ENCODE measurements at places on chromosomes 4 and X.

DNA sequence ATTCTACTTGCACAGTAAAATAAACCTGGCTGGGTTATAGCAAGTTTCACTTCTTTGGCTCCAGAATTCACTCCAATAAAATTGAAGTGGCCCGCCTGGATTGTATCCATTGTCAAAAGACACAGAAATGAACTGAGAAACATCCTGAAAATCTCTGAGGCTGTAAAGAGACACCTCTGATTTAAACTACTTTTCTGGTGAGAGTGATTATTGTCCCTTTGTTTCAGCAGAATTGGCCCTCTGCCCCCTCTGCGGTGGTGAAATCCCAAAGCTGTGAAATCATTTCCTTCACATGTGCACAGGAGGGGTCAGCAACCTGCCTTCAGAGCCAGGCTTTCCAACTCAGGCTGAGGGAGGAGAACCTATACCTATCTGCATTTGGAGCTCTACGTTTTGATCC lies 23.0 kb downstream of the GAB3 start:
- DNase-seq, result no peak

GRCh38 chr4:94574616-94575015 lies 122.9 kb downstream of the PDLIM5 start:
- no peak for DNase-seq

GRCh38 chr4:6571608-6572007 lies 3.4 kb upstream of the MAN2B2 start:
- DNase-seq, result no peak

- DNase-seq, result no peak
Observed at GRCh38 chr4:79920163-79920853, 152.7 kb downstream of the ANTXR2 start.

DNA sequence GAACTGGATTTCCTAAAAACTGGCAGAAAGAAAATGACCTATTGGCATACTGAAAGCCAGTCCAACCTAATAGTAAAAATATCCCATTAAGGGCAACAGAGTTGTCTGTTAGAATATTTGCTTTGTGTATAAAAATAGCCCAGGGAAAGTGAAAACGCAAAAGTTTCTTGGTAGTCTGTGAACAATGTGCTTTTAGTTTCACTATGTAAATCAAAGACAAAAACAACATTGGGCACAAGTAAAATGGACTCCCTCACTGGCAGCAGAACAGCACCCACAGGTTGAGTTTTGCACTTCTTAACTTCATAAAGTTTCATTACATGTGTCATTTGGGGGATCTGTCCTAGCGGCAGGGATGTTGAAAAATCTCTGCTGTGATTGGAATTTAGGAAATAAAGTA lies 4.3 kb upstream of the FGG start:
- DNase-seq, result no peak

- DNase-seq, result no peak
Observed at GRCh38 chrX:56744996-56745395, 16.0 kb downstream of the NBDY start.

DNA sequence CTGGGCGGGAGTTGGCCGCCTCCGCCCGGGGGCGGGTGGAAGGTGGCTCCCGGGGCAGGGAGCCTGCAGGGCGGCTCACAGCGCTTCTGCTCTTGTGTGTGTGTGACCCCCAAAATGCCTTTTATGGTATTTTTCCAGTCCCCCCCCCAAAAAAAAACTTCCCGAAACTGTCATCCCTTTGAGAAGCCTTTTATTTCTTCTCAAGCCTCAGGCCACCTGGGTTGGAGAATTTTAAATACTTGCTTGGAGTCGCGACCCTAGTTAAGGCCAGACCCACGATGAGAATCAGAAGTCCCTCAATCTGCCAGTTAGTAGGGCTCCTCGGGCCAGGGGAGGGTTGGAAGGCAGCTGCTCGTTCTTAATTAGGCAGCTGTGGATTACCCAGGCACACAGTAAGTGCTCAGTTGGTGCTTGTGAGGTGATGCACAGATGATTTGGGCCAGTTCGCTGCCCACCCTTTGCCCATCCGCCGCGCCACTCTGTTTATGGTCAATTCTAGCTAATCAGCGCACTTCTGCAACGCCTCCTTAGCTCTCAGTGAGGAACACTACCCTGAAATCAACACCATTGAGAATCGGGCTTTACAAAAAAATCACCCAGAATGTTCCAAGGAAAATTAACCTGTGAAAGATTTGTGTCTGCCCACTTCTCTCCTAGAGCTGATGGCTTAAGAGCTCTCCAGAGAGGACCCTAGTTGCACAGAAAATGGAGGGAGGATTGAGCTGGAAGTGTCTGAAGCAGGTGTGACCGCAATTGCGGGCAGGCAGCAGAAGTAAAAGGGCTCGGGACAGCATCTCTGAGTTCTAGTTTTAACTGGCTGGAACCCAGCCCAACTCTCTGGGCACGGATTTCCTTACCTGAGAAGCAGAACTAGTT lies 648 bp upstream of the SCD5 start:
- no peak for DNase-seq

- no peak for DNase-seq
Observed at GRCh38 chr4:103478734-103479133, 241.1 kb downstream of the TACR3 start.

DNA sequence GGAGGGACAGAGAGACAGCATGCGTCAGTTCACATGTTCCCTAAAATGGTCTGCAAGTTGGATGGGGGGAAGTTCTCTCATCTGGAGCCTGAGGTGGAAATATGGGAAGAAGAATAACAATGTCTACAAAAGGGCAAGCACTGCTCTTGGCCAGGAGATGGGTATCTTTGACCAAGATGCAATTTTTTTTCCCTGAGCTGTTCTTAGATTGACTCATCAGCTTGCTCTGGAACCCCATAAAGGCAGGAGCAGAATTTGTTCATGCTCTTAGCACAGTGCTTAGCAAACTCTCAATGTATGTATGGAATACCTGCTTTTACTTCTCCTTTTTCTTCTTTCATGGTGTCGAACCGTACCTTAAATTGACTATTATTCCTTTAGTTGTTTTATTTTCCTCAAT lies 90.5 kb upstream of the ZNF827 start:
- DNase-seq, result no peak

DNA sequence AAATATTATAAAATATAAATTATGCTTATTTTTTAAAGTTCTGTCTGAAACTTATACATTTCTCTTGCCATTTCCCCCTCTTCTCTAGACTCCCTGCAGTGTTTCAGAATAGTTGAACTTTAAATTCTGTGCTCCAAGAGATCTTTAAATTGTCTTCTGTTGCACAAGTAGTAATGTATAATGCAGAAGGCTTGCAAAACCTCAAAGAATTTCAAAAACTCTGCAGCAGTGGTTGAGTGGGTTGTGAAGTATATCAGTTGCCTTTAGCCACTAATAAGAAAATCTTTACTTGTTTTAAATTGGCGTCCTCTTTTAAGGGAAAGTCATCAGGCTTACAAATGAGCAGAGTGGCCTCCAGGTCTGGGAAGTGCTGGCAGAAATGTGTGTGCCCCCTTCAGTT lies 1153.3 kb upstream of the PABPC4L start:
- DNase-seq, result no peak
